ENCODE measurements at places on chromosomes 3 and 15.
A peak's percentile ranks its signal among the peaks of the same experiment; 100 is the strongest.

DNA sequence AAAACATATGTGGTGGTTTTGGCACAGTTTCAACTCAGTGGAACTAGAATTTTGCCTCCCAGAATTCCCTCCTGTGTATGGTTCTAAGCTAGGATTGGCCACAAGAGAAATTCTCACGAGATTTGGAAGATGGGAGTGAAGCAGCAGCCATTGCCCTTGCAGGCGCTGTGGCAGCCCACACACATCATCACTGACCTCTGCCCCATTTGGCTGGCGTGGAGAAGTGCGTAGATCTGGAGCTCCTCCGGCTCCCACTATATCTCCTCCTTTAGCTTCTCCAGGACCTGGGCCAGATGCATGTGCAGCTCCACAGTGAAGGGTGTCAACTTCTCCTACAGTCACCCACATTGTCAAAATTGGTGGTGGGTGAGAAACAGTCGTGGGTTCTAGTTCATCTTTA, 199.6 kb downstream of the EFHB start:
- DNase-seq = no peak

DNA sequence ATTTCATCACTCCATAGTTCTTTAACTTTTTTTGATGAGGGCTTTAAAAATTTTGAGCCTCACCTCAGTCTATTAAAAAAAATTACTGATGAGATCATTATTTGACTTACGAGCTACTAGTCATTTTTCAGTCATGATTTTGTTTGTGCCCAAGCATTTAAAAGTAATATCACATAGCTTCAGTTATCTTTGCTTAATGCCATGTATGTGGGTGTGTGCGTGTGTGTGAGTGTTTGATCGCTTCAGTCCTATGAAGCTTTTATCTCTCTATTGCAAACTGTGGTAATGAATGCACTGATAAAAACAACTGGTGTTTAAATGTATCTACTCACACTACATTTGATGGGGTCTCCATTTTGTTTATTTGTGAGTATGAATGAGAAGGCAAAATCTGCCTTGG, 49.8 kb downstream of the RSRC1 start:
- no peak for DNase-seq

- no peak for DNase-seq
Measured at GRCh38 chr3:50658831-50659230, 15.9 kb upstream of the DOCK3 start.

GRCh38 chr3:25021816-25022215, 406.2 kb upstream of the RARB start:
- DNase-seq = no peak

- DNase-seq = peak; percentile 3
Measured at GRCh38 chr3:174439331-174440252, 419.5 kb upstream of the NAALADL2 start.
